Occipital lobe (tissue), 3 donors: ENCODE measurements at places on chromosomes 12 and 14.

GRCh38 chr12:8867009-8867408, 44.6 kb downstream of the A2ML1 start:
- no peak for DNase-seq

DNA sequence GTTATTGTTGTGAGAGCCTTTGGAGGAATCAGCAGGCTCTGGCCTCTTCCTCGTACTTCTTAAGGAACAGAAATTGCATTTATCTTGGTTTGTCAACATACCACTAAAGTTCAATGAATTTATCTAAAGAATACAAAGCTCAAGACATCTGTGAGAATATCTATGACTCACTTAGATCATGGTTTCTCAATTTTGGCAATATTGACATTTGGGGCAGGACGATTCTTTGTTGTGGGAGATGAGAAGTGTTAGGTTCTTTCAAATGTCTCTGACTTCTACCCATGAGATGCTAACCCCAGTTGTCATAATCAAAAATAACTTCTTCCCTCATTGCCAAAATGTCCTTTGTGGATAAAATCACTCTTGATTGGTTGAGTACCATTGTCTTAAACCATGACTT, 1190.3 kb downstream of the GALC start:
- DNase-seq, result no peak

- no peak for DNase-seq
These were observed 4.1 kb upstream of the BEST3 start for GRCh38 chr12:69703146-69703642.

- no peak for DNase-seq
These were observed 228.6 kb upstream of the E2F7 start for GRCh38 chr12:77294016-77294415.

DNA sequence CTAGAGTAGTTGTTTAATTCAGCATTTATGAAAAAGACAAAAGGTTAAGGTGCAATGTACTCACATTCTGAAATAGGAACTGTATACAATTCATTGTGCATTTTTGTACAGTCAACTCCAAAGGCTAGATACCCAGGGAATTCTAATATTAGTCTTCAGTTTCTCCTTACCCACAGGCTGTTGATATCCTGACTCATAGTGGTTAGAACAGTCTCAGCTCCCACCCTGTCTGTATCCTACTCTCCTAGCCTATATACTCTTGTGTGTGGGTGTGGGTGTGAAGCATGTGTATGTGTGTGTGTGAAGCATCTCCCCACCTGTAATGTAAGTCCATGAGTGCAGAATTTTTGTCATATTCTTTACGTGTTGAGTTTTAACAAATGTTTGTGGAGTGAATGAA, 229.5 kb downstream of the NAV3 start:
- peak; percentile 16 for DNase-seq

DNA sequence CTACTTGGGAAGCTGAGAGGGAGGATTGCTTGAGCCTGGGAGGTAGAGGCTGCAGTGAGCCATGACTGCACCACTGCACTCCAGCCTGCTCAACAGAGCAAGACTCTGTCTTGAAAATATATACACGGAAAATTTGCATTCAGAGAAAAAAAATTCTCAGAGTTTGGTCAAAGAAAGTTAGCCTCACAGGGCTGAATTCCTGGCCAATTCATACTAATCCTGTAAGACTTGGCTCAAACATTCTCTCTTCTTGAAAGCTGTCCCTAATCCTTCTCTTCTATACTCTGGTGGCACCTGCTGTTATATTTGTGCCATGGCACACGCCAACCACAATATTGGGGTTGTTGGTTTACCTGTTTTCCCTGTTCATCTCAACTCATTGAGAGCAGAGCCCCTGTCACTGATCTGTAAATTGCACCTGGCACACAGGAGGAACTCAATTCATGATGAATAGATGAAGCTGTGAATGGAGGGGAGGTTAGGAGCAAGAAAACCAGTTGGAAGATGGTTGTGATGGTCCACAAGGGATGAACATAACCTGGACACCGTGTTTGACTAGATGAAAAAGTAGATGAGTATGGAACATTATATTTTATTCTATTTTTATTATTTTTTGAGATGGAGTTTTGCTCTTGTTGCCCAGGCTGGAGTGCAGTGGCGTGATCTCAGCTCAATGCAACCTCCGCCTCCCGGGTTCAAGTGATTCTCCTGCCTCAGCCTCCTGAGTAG, 36.8 kb upstream of the SPTSSA start:
- DNase-seq, result no peak

GRCh38 chr12:125029761-125030358, 35.4 kb upstream of the AACS start:
- DNase-seq, result no peak

DNA sequence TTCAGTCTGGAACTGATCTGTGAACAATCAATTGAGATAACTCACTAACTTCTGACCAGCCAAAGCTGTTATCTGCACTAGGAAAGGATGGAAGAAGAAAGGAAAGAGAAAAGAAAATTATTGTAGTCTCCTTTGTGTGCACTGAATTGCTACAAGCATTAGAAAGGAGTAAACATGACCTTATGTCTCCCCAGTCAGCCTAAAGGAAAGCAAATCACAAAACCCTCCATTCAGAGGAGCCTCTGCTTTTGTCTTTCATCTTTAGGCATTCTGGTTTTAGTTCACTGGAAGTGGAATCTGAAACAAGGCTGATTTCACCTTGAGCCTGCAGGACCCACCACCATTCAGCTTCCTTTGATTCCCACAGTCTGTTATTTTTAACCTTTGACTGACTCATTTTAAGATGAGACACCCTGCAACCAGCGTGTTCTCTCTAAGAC, 26.0 kb downstream of the TBX3 start:
- DNase-seq, result no peak

DNA sequence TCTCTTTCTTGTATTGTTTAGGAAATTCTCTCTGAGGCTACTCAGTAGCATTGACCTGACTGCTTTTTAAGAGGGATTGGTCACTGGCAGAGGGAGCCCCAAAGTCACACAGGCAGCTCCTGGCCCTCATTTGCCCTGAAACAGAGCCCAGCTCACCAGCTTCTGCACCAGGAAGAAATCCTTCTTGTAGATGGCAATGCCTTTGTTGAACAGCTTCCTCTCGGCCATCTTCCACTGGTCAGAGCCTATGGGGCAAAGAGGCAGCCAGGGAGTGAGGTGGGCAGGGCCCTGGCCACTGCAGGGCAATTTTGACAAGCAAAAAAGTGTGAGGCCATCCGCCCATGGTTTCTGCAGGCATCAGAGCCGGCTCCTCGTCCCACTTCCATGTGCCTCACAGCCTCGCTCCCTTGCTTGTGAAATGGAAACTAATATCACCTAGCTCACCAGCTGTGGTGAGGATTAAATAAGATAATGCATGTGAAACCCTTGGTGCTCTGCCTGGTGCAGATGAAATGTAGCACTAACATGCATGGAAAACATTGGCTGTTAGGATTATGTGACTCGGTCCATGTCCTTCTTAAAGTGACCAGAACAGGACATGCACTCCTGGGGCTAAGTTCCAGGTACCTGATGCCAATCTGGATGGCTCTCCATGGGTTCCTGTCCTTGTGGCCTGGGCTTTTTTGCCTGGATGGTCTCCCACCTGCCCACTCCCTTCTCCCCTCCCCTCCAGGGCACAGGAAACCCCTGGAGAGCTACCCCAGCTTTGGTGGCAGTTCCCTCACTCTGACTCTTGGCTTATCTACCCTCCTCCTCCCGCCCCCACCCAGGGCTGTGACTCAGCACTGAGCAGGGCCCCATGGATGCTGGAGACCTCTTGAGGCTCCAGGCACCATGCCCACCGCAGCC, 11.2 kb upstream of the PNMA1 start:
- DNase-seq, result no peak

- DNase-seq, result no peak
These were observed 126.1 kb downstream of the SMOC1 start for GRCh38 chr14:70005281-70005805.

- DNase-seq, result no peak
These were observed 9.2 kb upstream of the ADCK1 start for GRCh38 chr14:77790566-77791224.

DNA sequence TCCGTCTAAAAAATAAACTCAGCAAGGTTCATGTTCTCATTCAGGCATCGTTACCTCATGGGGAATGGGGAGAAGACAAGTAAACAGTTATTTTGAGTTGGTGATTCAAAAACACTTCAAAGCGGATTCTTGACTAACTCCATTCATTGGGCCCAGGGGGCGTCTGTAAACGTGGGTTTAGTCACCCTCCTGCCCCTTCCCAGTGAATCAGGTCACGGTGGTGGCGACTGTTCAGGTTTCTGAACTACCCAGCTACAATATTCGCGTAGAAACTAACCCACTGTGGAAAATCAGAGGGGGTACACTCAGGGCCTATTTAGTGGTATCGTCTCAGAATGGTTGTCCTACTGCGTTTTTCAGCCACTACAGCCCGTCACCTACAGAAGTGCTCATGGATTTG, 15.2 kb downstream of the OR6S1 start:
- no peak for DNase-seq

DNA sequence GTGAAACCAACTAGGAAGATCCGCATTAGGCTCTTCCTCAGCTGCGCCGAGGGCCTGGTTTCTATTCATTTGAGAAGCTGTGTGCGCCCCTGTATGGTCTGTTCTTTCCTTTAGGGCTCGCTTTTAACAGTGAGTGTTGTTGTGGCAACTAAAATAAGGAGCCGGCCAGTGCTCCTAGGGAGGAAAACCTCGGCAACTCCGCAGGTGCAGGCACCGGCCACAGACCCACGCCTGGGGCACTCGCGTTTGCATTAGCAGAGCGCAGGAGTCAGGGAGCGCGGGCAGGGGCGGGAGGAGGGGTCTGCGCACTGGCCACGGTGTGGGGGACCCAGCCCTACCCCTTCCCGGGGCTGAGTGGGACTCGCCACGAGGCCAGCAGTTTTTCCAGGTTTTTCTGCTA, 50.5 kb downstream of the STX2 start:
- no peak for DNase-seq

DNA sequence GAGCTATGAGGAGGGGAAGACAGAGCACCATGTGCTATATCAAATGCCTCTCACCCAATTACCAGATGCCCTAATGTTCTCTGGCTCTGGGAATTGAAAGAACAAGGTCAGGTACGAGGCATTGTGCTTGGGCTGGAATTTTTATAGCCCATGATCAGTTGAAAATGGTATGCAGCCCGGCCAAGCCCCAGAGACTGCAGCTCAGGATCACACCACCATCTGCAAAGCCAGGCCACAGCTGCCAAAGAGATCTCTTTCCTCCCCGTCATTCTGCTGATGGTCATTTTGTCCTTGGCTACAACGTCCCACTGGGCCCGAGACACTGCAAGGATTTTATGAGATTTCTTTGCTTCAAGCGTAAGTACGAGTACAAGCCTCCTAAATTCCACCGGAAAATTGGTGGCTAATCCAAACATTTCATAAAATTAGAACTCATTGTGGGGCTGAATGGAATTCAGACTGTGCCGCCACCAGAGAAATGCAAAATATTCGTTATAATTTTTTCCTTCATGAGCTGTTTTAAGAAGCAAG, 15.1 kb downstream of the NUAK1 start:
- no peak for DNase-seq

DNA sequence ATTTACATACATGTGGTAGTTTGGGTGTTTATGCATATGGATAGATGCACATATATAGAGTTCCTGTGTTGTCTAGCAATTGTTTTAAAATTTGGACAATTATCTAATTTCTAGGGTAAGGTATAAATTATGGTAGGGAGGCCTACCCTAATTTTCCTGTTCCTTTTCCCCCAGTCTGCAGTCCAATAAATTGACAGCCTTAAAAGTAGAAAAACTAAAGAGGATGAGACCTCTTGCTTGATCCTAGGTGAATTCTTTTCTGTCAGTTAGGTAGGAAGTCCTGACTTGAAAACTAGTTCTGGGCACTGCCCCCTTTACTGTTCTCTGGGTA, 2.1 kb upstream of the CDKN1B start:
- no peak for DNase-seq

DNA sequence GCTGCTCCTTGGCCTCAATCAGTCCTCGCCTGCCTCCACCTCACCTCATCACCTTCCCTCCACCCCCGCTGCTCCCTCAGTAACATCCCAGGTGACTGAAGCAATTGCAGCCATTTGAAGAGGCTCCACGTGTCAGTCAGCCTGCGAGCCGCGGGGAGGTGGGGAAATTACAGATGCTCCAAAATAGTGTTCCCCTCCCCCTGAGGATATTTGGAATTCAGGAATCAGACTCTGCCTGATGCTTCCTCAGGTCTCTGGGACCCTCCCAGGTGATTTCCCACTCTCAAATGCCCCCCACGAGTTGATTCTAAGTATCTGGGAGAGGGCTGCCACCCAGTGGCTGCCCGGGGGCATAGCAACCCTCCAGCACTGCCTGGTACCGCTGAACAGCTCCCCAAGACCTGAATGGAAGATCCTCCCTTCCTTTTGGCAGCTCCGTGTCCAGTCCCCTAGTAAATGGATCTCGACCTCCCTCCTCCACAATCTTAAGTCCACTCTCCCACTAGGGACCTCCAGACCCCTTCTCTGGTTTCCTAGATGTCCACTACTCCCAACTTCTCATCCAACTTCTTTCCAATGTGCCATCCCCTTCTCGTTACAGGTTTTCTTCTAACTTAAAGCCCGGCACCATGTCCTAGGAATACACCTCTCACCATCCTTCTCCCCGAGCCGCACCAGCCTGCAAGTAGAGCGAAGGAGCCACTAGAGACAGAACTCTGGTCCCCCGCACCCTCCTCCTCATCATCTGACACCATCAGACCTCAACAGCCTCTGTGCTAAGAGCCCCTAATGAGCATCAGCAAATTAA, 1.4 kb upstream of the ASIC1 start:
- peak; percentile 34 for DNase-seq

DNA sequence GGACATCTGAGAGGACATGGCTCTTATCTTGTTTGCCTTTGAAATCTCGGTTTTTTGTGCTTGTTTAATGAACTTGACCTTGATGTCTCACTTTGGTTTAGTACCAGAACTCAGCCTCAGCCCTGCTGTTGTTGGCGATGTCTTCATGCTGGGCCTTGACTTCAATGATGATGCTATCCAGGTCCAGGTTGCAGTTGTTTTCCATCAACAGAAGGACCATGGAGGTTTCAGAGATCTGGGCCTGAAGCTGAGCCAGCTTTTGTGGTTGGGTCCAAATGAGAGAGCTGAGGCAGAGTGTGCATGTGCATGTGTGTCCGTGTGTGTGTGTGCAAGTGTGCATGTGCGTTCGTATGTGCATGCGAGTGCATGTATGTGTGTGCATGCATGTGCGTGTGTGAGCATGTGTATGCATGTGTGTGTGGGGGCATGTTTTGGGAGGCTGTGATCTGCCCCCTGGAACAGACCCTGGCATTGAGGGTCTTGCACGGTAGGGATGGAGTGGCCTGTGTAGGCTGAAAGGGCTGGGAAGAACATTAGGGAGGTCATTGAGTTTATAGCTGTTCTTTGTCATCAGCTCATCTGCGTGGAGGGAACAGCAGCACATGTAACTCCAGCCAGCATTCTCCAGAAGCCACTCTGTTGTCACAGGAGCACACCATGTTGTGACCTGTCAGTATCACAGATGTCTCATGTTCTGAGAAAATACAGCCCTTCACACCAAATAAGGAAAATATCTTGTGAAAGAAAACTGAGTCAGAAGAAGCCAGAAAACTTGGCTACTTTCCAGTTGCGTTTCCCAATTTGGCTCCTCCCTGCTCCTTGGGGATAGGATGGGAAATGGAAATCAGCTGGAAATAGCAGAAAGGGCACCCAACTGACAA, 10.0 kb upstream of the KRT82 start:
- DNase-seq, result no peak
